Thymus (tissue), 14 donors: ENCODE measurements at places on chromosomes 1 and 21. TPM values are rescaled to one million over a fixed set of nuclear protein-coding genes. Genes with fewer than 3 reads are reported as not detected.

Gene S100A8
- polyA plus RNA-seq: 754 TPM

Gene SYPL2
- 0.34 TPM for polyA plus RNA-seq

Gene LMOD1
- 17.1 TPM for polyA plus RNA-seq

Gene SLC9C2
- 0.14 TPM for polyA plus RNA-seq

Gene SNRPE
- 147 TPM for polyA plus RNA-seq

DNA sequence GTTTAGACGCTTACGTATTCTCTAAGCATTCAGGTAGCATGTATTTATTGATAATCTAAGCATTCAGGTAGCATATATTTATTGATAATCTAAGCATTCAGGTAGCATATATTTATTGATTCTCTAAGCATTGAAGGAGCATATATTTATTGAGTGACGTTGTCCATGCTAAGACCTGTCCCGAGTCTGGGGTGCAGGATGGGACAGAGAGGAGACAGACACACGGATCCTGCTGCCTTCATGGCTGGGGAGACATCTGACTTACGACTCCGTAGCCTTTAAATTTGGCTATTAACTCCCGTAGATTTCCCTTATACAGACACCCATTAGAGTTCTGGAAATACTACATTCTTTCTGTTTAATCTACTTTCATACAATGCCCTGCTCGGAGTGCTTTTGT lies 982 bp downstream of the SCCPDH start:
- no peak for DNase-seq
- H3K4me1 ChIP-seq: peaks cover 13% of the 10 kb centered on the region

DNA sequence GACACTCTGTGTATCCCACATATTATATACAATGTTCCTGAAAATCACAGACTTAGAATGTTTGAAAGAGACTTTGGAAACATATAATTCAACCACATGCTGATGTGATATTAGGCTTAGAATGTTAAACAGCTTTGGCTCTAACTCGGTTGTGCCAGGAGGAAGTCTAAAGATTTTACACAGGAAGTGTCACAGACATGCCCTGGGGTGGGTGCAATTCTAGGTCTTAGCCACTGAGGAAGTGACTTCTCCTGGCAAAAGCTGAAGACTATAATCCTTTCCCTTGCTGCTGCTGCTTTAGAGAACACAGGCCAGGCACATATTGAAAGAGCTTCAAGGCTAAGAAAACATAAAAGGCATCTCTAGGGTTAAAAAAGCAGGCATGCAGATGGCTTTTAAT lies 51.0 kb downstream of the RPL5 start:
- peak; percentile 50 for DNase-seq
- H3K27ac ChIP-seq: peak overlapping the region; percentile 19
- peaks cover 25% of the 10 kb centered on the region for H3K4me1 ChIP-seq
- H3K27me3 ChIP-seq: no peaks in the 10 kb centered on the region
- no peaks in the 10 kb centered on the region for H3K36me3 ChIP-seq
- H3K4me3 ChIP-seq: no peak overlapping the region

DNA sequence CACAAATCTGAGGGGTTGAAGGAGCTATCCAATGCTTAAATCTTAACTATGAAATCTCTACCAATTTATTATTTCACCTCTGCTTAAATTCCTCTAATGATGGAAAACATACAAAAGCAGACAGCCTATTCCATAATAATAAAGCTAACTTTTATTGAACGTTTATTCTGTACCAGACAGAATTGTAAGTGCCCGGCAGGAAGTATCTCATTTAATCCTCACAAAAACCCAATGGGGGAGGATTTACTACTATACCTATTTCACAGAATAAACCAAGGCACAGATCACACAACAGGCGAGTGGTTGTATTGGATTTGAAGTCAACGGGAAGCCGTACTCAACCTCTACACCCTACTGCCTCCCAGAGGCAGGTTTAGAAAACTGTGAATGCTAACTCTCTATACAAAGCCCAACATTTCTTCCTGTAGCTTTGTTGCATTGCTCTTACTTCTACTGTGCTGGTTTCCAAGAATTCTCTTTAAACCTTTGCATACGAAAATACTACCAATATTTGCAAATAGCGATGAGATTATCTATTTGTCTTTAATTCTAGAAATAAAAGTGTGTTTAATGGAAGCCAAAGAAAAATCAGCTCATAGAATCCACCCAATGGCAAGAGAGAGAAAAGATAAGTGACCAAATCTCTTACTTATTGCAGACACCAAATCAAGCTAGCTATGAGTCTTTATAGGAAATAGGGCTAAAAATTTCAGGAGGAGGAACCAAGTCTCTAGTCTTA lies 33.5 kb upstream of the C1orf53 start:
- peak; percentile 16 for DNase-seq
- no peaks in the 10 kb centered on the region for H3K4me1 ChIP-seq
- no peaks in the 10 kb centered on the region for H3K36me3 ChIP-seq
- H3K27ac ChIP-seq: no peak overlapping the region
- H3K27me3 ChIP-seq: no peaks in the 10 kb centered on the region

GRCh38 chr21:34923626-34924025 lies 125.5 kb downstream of the RUNX1 start:
- no peaks in the 10 kb centered on the region for H3K27me3 ChIP-seq
- H3K4me1 ChIP-seq: peaks cover 13% of the 10 kb centered on the region
- no peak for DNase-seq
- H3K27ac ChIP-seq: peak overlapping the region; percentile 50
- peaks cover 4% of the 10 kb centered on the region for H3K36me3 ChIP-seq

GRCh38 chr1:38708701-38709258 lies 150.8 kb downstream of the RRAGC start:
- H3K4me1 ChIP-seq: no peaks in the 10 kb centered on the region
- H3K27ac ChIP-seq: no peak overlapping the region
- no peaks in the 10 kb centered on the region for H3K27me3 ChIP-seq

DNA sequence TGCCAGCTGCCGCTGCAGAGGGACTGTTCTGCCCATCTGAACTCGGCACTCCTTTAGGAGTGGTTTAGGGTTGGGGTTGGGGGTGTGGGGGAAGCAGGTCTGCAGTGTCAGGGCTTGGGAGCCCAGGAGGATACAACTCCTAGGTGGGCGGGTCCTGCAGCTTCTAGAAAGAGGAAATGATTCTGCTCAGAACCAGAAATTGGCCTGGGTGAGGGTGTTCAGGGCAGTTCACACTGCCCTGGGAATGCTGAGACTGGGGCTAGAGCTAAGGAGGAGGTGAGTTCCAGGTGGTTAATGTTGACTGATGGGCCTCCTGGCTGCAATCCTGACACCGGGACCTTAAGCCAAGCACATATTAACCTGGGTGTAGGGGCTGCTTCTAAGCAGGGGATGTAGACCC lies 4.8 kb upstream of the SLC26A9 start:
- DNase-seq: no peak
- H3K4me3 ChIP-seq: no peak overlapping the region
- peaks cover 3% of the 10 kb centered on the region for H3K4me1 ChIP-seq
- no peaks in the 10 kb centered on the region for H3K36me3 ChIP-seq
- no peak overlapping the region for H3K27ac ChIP-seq

DNA sequence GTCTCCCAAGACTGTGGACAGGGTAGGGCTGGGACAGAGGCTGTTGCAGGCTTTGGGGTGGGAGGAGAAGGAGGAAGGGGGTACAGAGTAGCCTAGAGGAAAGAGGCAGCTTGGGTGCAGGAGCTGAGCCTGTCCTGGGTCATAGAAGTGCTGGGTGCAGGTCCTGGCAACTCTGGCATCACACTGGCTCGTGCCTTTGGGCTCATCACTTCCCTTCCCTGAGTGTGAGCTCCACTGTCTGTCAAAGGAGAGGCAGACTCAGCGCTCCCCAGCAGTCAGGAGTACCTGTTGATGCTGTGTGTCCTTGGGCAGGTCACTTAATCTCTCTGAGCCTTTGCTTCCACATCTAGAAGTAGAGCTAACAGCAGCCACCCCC lies 157.1 kb downstream of the PTPRU start:
- no peaks in the 10 kb centered on the region for H3K4me1 ChIP-seq
- no peak for DNase-seq
- no peak overlapping the region for H3K4me3 ChIP-seq
- H3K36me3 ChIP-seq: no peaks in the 10 kb centered on the region
- H3K27ac ChIP-seq: no peak overlapping the region

- no peak overlapping the region for H3K4me3 ChIP-seq
- H3K27me3 ChIP-seq: no peaks in the 10 kb centered on the region
- no peak for DNase-seq
- peak overlapping the region; percentile 20 for H3K27ac ChIP-seq
- peaks cover 13% of the 10 kb centered on the region for H3K36me3 ChIP-seq
Measured at GRCh38 chr1:1852619-1853414, 38.1 kb downstream of the GNB1 start.

DNA sequence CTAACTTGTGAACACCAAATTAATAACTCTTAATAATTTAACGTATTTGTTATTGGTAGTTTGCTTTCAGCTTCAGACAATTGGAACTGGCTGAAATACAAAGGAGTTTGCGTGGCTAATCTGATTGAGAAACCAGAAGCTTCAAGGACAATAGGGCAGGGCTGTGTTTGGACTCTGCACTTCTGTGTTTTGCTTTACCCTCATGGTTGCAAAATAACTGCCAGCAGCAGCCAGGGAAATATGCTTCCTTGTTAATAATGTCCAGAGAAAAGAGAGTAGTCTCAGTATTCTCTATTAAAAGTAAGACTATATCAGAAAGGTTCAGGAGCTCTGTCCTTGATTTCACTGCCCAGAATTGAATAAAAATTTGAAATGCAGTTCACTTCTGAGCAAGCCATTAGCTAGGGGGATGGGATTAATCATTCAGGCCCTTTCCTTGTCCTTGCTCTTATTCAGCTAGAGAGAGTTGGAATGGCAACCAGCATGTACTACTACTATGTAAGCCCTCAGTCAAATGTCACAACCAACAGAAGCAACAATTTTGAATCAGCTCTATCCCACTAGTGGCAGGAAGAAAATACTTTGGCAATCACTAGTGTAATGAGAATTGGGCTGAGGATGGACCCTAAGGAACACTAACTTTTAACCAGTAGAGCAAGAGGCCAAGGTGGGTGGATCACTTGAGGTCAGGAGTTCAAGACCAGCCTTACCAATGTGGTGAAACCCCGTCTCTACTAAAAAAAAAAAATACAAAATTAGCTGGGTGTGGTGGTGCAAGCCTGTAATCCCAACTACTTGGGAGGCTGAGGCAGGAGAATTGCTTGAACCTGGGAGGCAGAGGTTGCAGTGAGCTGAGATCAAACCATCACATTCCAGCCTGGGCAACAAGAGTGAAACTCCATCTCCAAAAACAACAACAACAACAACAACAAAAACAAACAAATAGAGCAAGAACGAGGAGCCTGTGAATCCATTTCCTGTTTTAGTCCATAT lies 76.8 kb downstream of the POU2F1 start:
- no peak for DNase-seq
- no peaks in the 10 kb centered on the region for H3K4me1 ChIP-seq
- H3K4me3 ChIP-seq: no peak overlapping the region
- H3K27me3 ChIP-seq: no peaks in the 10 kb centered on the region
- H3K36me3 ChIP-seq: no peaks in the 10 kb centered on the region

DNA sequence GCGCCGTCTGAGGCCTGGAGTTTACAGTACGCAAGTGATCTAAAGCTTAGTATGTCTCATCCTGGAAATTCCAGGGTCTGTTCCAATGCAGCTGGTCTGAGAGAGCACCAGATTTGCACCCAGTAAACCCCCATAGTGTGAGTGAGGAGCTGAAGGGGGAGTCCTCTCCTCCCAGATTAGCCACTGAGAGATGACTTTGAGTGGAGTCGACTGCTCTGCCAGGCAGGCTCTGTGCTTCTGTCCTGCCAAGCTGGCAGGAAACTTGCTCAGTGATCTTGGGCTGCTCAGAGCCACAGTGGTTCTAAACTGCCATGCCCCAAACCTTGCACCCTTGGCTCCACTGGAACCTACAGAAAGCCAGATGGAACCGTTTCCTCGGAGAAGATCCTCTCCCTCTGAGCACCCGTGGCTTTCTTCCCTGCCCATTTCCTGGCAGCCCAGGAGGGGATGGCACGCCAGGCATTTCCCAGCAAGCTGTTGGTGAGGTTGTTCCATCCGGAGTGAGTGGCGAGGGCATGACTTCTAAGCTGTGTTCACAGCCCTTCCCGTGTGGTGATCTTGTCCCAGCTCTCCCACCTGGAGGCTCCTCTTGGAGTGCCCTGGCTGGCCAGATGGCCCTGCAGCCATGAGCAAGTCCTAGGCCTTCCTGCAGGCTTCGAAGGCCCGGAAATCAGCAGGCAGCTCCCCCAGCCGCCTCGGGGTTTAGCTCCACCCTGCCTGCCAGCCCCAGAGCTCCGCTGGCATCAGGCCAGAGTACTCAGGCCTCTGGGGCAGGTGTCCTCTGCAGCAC lies 125.9 kb upstream of the VAMP3 start:
- no peaks in the 10 kb centered on the region for H3K36me3 ChIP-seq
- H3K27ac ChIP-seq: no peak overlapping the region
- DNase-seq: no peak
- no peaks in the 10 kb centered on the region for H3K4me1 ChIP-seq

DNA sequence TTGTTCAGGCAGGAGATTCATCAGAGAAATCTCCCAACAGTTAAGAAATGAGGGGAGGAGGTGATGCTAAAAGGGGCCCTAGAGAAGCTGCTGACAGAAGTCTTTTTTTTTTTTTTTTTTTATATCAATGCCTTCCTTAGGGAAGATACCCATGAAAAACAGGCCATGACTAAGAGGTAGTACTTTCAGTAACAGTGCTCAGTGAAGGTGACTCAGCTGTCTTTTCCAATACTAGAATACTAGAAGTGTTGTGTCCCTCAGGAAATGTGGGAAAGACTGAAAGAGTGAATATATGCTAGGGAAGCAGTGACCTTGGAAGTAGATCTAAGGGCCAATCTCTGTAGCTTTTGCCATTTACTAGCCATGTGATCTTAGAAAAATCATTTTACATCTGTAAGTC lies 52.4 kb upstream of the SLFNL1 start:
- no peak overlapping the region for H3K4me3 ChIP-seq
- peaks cover 4% of the 10 kb centered on the region for H3K36me3 ChIP-seq
- H3K27me3 ChIP-seq: no peaks in the 10 kb centered on the region
- no peaks in the 10 kb centered on the region for H3K4me1 ChIP-seq
- no peak for DNase-seq
